ENCODE measurements at places on chromosomes 2 and 18.
A peak's percentile ranks its signal among the peaks of the same experiment; 100 is the strongest.

DNA sequence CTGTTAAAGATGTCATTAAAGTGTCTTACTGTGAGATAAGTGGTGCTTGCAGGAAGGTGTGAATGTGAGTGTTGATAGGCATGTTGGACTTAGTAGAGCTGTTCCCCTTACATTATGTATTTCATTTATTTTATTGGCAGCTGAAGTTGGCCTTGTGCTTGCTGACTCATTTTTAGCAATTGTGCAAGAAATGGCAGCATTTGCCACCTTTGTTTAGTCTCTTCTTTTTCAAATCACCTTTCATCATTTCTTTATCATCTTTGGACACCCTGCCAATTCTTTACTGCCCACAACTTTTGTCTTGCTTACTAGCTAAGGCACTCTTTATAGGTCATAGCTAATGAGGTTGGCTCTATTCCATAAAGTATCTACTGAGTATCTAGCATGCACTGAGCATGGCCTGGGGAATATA, 130.3 kb upstream of the LYPD6 start:
- DNase-seq = no peak

DNA sequence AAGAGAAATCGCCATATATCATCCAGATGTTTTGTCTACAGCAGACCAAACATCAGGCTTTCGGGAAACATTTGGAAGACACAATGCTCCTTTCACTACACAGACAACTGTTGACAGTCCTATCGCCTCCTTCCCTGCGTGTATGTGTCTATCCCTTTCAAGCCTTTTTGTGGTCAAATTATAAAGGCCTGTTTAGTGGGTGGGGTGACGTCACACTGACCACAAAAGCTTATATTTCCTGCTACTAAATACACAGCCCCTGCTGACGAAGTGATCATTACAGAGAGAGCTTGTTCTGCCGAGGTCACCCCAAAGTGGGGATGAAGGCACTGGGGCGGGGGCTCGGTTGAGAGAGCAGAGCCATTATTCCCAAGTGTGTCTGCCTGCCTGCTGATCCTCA, 302.7 kb upstream of the TNP1 start:
- DNase-seq = peak; percentile 38

DNA sequence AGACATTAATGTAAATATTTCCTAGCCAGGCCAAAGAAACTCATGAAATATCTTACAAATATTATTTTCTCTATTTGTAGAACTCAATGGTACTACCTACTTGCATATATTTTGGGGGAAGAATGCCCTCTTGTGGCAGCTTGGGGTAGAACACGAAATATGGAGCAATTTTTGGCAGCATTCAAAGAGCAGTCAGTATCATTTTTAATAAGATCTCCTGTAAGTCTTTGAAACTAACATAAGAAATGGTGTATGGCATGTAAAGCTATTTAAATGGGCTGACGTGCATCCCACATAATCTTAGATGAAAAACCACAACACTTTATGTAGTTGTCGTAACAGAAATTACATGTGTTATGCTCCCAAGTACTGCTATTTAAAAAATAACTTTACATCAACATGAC, 62.3 kb upstream of the CCDC195 start:
- peak; percentile 48 for DNase-seq

DNA sequence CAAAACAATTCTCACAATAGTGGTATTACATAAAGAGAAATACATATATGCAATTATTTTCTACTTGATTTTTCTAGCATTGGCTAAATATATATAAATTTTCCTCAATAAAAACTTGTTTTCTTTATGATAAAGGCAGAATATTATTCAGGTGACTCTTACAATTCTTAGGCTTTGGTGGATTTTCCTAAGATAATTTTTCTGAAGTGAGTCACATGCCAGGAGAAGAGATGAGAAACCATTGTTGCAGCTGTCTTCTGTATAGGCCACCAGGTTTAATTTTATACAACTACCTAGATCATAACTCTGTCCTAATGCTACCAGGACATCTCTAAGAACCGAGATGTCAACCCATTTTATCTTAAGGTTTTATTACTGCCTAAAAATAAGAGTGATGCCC, 552.4 kb upstream of the CDH2 start:
- DNase-seq = no peak

DNA sequence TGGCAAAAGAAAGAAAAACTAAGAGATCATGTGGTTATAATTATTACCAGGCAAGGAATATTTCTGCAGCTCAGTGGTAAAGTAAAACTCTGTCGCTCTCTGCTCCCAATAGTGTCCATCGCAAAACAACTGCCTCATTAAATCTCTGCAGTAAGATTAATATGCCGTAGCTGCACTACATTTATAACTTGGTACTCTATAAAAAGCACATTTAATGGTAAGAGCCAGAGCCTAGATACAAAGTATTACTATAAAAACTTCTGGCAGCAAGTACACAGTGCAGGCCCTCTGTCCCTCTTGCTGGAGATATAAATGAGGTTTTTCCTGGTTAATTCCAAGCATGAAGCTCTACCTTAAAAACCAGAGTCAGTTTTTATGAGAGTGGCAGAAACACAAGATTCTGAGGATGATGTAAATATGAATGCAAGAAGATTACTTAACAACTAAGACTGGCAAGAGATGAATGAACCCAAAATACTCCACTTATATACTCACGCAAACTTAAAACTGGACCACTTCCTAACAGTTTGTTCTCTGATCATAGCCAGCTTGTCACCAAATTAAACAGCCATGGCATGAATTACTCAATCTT, 25.5 kb downstream of the ZNF521 start:
- DNase-seq = no peak

GRCh38 chr2:151945186-151945585, 117.0 kb upstream of the ARL5A start:
- DNase-seq = no peak
